Stimulated activated memory B cell treated with anti-CD40 and anti-IgM and Interleukin-4, amounts not matched to agents 10 μg/mL and 1 μg/mL and 100 μg/mL, for 72 hours (primary cell): ENCODE measurements at places on chromosomes 3 and 15.

GRCh38 chr3:56187051-56187450 lies 281.2 kb downstream of the ERC2 start:
- ATAC-seq, result no peak

GRCh38 chr3:127715532-127715931 lies 42.8 kb downstream of the ABTB1 start:
- no peak for ATAC-seq

GRCh38 chr3:62622553-62623174 lies 249.3 kb upstream of the FEZF2 start:
- ATAC-seq, result no peak

GRCh38 chr3:87398168-87398801 lies 121.9 kb upstream of the POU1F1 start:
- ATAC-seq, result no peak

DNA sequence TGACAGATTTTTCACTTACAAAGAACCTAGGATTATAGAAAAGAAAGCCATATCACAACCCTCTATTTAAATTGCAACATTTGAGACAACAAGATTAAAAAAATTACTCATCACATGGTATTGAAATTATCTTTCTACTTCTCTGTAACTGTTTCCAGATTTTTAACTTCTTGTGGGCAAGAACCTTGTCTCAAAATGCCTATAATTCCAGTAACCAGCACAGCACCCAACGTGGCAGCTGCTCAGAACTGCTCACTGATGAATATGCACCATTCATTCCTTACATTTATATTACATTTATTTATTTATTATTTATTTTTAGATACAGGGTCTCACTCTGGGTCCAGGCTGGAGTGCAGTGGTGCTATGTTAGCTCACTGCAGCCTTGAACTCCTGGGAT lies 216.1 kb downstream of the THRB start:
- no peak for ATAC-seq

GRCh38 chr3:171898192-171898591 lies 55.0 kb downstream of the TMEM212 start:
- ATAC-seq, result no peak

DNA sequence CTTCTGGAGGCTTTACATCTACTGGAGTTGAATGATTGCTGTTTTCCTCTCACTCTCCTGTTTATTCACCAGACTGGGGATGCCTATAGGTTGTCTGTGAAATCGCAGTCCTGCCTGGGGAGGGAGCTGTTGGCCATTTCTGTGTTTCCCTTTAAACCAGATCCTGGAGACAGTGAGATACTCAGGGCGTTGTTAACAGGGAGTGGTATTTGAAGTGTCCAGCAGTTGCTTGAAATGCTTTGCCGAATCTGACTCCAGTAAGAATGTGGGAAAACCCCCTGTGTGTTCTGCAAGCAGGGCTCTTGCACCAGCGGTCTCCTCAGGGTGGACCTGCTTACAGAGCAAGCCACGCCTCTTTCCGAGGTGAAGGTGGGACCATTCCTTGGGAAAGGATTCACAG lies 4.3 kb upstream of the LRRK1 start:
- no peak for ATAC-seq

GRCh38 chr15:47374222-47374621 lies 343.1 kb upstream of the SEMA6D start:
- no peak for ATAC-seq

DNA sequence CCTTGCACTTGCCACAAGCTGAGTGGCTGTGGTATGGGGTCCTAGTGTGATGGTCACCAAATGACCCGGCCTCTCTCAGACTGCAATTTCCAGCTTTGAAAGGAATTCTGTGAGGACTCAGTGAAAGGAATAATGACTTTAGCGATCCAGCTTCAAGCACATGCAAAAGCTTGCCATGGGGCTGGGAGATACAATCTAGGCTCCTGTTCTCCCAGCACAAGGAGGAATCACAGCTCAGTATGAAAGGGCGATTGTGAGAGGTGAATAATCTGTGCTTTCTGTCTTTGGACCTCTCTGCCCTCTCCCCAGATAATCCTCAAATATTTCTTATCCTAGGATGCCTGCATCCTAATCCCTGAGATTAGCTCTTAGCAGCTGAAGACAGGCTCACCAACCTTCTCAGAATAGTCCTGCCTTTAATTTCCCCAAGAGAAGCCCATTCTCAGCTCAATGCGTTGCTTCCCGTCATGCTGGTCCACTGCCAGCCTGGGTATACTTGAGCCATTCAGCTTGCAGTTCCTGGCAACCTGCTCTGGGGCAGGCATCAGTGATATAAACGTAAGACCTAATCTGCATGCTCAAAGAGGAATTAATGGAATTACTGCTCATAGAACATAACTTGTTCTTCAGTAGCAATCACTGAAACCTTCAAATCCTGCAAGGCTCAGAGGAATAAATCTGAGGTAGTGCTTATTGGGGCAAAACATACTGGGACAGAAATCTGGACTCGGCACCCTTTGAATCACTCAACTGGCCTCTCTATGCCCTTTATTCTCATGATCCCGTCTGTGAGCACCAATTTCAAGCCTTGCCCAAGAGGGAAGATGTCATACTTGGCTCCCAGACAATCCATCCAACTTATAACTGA lies 15.1 kb downstream of the TLNRD1 start:
- ATAC-seq, result no peak

DNA sequence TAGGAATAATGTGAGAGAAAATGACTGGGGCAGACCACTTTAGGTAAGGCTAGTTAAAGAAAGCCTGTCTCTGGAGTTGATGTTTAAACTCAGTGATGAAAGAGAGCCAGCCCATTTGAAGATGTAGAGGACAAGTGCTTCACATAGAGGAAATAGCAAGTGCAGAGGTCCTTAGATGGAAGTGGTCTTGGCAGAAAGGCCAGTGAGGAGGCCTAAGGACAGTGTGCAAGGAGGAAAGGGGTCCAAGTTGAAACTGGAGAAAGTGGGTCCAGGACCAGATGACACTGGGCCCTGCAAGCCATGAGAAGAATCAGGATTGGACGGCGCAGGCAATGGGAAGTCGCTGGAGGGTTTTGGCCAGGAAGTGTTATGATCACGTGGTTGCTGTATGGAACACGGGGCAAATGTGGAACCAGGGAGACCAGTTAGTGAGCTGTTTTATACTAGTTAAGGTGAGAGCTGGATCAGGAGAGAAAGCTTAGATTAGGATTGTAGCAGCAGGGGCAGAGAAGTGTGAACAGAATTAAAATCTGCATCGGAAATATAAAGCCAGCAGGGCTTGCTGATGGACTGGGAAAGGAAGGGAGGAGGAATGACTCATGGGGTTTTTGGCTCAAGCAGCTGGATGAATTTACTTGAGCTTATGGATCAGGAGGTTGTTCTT lies 48.0 kb upstream of the SCAANT1 start:
- ATAC-seq, result no peak

DNA sequence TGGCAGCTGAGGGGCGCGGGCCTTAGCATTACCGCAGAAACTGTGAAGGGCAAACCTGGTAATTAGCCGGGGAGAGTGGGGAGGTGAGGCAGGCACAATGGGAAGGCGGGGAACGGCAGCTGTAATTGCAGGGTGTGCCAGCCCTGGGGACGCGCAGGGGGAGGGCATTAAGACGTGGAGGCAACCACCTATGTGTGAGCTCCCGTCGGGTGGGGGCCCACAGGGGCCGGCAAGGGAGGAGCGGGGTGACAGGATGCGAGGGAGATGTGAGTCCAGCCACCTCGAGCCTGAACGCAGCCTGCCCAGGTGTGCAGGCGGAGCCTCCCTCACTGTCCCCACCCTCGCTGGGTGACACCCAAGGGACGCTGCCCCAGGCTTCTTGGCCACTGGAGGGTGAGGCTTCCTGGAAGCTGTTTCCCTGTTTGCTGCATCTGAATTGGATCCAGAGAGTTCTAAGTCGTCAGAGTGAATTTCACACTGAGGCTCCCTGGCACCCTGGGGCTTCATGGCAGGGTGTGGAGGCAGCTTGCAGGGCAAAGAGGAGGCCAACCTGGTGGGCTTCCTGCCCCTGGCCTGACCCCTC lies 130.6 kb upstream of the MEF2A start:
- peak; percentile 74 for ATAC-seq

DNA sequence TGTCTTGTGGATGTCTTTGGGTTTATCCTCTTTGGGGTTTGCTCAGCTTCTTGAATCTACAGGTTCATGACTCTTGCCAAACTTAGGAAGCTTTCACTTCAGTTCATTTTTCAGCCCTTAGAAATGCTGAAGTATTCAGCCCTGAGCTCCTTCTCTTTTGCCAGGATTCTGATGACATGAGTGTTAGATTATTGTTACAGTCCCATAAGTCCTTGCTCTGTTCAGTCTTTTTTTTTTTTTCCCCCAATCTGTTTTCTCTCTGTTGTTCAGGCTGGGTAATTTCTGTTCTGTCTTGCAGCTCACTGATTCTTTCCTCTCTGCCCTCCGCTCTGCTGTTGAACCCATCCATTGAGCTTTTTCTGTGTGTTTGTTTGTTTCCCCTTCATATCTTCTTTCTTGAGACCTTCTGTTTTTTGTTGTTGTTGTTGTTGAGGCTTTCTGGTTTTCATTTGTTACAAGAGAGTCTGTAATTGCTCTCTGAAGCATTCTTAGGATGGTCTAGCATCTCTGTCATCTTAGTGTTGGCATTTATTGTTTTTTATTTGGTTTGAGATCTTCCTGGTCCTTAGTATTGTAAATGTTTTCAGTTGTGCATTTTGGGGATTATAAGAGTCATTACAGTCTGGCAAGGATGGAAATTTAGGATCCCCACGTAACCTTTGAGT lies 18.4 kb downstream of the LRCH3 start:
- no peak for ATAC-seq

GRCh38 chr3:74410276-74410941 lies 204.1 kb downstream of the CNTN3 start:
- ATAC-seq, result no peak

- no peak for ATAC-seq
These were observed 458.9 kb downstream of the FHIT start for GRCh38 chr3:60792249-60792852.

- no peak for ATAC-seq
These were observed 3.0 kb upstream of the TJP1 start for GRCh38 chr15:29825227-29825626.

- ATAC-seq, result no peak
These were observed 28.9 kb downstream of the INSYN1 start for GRCh38 chr15:73724212-73724611.

GRCh38 chr3:178084938-178085816 lies 451.1 kb upstream of the KCNMB2 start:
- no peak for ATAC-seq

DNA sequence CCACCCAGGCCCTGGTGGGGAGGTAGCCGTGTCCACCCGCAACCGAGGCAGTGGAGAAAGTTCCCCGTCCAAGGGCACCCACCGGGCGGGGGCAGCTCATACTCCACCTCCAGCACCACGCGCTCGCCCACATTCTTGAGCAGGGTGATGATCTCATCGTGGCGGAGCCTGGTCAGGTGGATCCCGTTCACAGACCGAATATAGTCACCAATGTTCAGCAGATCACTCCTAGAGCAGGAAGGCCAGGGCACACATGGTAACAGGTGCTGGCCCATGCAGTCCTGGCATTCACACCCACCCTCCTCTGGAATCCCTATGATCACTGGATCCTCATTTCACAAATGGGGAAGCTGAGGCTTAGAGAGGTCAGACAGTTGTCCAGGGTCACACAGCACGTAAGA lies 15.8 kb downstream of the GRIP2 start:
- ATAC-seq, result peak; percentile 28

DNA sequence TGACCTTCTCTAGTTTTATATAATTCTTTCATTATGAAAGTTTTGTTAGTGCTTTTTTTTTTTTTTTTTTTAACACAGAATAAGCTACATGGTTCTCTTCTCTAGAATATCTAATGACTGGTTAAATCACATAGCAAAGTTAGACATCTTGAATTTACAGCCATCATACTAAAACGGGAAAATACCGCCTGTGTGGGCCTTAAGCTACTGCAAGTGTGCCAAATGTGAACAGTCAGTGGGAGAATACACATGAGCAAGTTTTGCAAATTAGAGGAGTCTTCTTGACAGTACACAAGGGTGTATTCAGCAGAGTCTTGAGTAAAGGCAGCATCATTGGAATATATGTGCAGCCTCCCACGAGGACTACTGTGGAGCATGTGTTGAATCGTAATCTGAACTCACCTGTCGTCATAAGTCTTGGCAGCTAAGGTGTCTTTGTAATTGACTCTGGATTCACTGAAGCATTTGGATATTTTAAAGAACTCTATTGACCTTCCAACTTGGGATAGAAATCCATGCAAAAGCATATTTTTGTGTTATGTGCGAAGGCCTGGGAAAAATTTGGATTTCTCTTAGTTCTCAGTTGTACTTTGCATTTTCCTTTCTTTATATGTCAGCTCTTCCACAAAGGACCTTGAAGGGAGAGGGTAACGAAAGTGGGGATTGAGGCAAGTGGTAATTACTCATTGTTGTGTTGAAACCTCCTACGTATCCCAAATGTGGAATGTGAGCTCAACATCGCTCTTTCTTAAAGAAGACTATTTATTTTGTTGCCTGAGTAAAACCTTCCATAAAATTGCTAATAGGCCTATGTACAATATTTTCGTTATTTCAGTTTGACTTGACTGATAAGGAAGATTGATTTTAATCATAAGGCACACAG lies 117.4 kb downstream of the ATG7 start:
- ATAC-seq, result no peak
